ENCODE measurements at places on chromosomes 2 and 18.

DNA sequence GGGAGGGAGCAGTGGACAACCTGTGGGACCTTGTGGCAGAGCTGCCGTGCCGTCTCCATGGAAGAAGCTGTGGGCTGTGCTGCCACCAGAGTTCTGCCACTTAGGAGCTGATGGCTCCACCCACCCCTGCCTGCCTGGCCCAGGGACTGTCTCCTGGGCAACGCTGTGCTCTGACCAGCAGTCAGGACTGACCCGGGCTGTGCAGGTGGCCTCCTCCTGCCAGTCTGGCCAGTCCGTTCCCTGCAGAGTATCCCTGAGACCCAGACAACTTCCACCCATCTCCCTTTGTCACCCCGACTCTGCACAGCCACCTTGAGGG, 12.8 kb downstream of the ASIC4 start:
- no peak for DNase-seq

GRCh38 chr18:67875060-67875459, 358.5 kb upstream of the DSEL start:
- DNase-seq, result no peak

DNA sequence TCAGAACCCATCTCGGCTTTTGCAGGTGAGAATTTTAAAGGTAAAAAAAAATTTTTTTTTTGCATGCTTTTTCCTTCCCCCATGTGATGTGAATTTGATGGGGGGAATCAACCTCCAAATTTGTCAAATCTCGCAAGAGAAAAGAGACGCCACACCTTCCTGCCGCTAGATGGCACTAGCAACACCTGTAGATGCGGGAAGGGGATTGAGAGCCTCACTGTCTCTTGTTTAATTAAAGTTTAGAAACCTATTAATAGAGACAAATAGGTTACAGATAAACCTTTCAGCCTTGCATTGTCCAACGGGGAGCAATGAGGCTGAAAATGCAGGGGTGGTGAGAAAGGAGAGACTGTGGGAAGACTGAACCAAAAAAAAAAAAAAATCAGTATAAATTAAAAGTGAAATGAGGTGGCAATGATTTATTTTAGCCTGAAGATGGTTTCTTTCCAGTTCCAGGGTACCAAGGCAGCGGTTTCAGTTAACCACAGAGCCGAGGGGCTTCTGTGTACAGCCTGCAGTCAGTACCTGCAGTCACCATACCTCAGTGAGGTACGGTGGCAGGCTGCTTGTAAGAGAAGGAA, 84.6 kb downstream of the NRP2 start:
- DNase-seq, result peak; percentile 59

GRCh38 chr2:216188559-216188850, 79.4 kb downstream of the XRCC5 start:
- DNase-seq, result no peak

GRCh38 chr2:57701391-57701791, 345.2 kb upstream of the VRK2 start:
- DNase-seq, result no peak

- DNase-seq, result no peak
Measured at GRCh38 chr18:45856531-45856930, 31.1 kb downstream of the SIGLEC15 start.

GRCh38 chr18:79458131-79458838, 62.6 kb downstream of the NFATC1 start:
- DNase-seq, result no peak

GRCh38 chr2:96601382-96602292, 36.5 kb downstream of the KANSL3 start:
- DNase-seq, result no peak

DNA sequence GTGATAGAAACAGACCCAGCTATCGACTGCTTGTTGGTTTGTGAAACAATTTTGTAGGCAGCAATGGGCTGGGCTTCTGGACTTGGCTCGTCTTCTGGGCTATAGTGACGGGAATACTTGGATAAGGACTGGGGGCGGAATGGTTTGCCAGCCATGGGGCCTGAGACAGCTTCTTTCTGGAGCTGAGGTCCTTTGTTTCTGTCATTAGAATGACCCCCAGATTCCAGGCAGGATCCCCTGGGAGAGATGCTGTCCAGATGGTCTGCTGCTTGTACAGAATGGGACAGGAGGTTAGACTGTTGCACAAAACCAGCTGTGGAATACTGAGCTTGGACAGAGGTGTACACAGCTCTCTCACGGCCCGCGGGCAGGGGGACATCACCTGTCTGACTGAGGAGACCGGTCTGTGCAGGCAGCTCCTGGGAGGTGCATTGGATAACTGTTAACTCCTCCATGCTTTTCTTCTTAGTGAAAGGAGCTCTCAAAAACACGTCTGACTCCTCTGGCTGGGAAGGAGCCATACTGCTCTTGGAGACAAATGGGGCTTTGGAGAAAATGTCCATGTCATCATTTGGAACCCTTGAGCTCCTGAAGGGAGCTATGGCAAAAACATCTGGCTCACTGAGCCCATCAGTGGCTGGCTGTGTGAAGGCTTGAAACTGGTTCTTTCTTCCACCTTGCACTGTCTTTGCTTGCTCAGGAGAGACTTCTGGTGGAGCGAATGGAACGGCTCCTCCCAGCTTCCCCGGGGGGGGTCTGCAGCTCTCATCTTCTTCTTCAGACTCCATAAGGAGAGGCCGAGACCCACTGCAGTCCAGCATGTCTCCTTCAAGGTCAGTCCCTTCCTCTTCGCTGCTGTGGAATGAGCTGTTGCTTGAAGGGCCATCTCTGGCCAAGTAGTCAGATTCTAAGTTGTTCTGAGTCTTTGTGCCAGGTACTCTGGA, 28.6 kb upstream of the NFU1 start:
- DNase-seq, result no peak

- DNase-seq, result no peak
Measured at GRCh38 chr2:24970483-24971285, 1.1 kb downstream of the DNAJC27 start.

All from stimulated activated CD4-positive, alpha-beta T cell treated with anti-CD3 and anti-CD28 coated beads, TNF-alpha, amount 100 ng/mL, for 24 hours (primary cell).